NCI-H2171 (cell line): ENCODE measurements at places on chromosomes 12 and 14.

GRCh38 chr12:11739980-11740577, 90.6 kb downstream of the ETV6 start:
- no peak for DNase-seq

DNA sequence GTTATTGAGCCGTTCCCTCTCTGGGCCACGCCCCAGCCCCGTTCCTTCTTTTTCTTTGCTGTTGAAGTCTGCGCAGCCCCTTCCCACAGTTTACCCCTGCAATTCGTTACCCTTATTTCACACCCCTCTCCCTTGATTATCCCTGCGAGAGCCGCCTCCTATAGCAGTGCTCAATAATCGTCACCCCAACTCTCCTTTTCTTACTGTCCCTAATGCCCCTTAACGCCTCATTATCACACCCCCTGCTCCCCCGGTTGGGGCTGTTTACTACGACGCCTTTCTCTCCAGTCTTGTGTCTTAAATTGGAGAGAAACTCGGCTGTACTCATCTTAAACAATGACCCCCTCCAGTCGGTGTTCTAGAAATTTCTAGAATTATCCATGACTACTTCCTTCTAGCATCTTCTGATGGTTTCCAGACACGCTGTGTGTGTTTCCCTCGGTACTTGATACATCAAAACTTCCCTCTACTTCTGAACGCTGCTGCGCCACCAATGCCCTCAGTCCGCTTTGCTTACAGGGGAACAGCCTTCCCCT, 713 bp upstream of the FBXL14 start:
- no peak for DNase-seq

GRCh38 chr12:110012137-110012536, 12.9 kb downstream of the ANKRD13A start:
- DNase-seq = no peak

GRCh38 chr14:66330228-66330627, 155.9 kb upstream of the CCDC196 start:
- no peak for DNase-seq

DNA sequence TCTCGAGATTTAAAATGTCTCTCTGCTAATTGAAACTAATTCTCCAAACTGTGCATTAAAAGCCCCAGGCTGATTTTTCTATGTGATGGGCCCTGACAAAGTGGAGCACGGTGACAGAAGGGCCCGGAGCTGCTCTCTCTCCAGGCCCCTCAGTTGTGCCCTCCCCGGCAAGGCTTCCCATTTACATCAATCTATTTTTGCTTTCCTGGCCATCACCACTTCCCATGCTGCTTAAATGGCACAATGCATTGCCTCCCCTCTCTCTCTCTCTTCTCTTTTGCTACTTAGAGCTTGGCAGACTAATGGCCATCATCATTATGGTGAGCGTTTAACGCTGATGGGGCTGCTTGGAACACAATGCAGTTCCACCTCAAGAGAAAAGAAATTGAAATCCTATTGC, 270.7 kb upstream of the DIO3 start:
- DNase-seq = no peak

DNA sequence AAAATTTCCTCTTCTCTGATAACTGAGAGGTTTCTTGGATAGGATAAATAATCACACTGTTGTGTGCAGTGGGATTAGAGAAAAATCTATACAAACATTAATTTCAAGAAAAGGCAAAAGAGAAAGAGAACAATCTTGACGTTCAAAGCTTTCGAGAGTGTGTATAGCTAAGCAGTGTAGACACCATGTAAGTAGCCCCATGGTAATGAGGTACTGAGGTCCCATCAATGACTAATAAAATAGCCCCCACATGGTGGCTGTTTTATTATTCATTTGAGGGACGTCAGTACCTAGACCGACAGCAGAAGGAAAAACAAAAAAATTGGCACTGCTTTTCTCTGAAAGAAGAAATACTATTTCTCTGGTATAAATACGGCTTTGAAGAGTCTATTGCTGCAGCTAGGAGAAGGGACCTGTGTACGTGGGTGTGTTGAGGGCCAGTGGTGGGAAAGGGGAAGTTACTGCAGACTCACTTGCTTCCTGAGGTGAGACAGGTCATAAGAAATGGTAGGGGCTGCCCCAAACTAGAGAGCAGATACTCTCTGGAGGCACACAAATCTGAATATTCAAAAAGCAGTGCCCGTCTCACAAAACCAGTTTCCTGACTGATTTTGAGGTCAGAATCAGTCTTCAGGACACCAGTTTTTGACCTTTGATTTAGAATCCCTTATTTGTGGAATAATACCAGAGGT, 339.8 kb downstream of the EMP1 start:
- no peak for DNase-seq

GRCh38 chr12:56839915-56840325, 76.8 kb downstream of the HSD17B6 start:
- no peak for DNase-seq

DNA sequence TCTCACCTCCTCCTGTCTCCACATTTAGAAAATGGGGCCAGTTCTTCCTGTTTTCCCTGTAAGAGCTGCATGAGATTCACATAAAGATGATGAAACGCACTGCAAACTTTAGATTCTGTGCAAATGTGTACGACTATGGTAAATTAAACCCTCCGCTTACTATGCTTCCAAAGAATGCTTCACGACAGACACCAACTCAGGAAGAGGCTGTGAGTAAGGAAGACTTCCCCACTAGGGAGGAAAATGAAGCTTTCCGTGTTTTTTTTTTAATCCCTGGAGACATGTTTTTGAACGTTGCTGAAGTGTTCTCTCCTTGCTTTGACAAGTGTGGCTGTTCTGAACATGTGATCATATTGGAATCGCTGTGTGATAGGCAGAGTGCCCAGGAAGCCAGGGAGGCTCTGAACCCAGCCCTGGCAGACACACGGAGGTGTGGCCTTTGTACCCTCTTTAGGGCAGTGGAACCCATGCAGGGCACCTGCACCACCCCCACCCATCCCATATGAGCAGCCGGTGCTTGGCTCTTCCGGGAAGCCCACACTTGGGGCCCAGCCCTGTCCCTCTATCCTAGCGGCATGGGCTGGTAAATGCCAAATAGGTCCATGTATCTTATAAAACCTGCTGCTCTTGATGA, 7.5 kb upstream of the SYNE3 start:
- peak; percentile 68 for DNase-seq

DNA sequence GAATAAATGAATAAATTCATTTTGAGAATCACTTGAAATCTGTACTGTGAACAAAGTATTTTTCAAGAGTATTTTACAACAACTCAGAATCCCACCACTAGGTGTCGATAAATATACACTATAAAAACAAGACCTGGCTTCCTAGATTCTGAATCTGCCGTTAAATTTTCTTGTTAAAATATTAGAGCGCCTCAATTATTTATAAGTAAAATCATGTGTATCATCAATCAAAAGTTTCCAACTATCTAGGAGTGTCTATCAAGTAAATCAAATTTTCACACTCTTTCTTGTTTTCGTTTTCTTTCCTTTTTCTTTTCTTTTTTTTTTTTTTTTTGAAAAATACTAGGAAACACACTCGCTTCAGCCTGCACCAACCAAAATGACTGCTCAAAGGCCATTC, 179.2 kb upstream of the DCN start:
- peak; percentile 13 for DNase-seq

DNA sequence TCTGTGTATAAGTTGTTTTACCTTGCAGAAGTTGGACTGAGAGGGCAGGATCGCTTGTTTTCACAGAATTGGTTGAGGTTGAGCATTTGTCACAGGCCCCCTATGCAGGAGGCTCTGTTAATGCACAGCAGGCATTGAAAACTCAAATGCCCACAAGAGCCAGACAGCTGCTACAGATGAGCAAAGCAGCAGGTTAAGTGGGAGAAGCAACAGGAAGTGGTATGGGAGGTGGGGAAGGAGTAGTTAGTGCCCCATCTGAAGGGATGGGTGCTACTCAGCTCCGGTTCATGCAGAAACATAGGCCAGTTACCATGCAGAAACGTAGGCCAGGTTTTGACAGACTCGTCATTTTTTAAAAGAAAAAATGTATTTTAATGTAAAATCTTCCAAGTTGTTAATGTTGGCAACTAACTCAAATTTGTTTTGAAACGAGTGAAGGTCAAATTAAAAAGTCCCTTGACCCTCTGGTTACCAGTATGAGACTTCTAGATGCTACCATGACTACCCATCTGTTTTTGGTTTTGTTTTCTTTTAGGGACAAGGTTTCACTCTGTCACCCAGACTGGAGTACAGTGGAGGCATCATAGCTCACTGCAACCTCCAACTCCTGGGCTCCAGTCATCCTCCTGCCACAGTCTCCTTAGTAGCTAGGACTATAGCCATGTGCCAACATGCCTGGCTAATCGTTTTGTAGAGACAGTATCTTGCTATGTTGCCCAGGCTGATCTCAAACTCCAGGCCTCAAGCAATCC, 84.7 kb upstream of the FRMD6 start:
- DNase-seq = no peak

GRCh38 chr12:79187032-79187431, 322.5 kb downstream of the SYT1 start:
- DNase-seq = peak; percentile 45

- DNase-seq = peak; percentile 48
Observed at GRCh38 chr12:49537752-49538509, 899 bp upstream of the KCNH3 start.

DNA sequence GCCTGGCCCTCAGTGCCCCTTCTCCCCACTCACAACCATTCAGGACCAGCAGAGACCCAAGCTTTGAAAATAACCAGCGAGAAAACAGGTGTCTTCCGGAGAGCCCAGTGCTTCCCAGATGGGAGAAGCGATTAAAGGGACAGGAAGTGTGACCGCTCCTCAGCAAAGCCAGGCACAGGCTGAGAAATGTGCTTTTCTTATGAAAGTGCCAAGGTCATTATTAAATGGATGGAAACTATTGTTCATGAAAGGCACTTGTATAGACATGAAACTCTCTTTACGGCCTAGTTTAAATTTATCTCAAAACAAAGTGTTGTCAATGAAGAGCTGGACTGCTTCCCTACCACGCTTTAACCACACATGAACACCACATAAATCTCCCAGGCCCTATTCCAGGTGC, 210.4 kb downstream of the SPTSSA start:
- DNase-seq = no peak

- DNase-seq = no peak
Observed at GRCh38 chr12:115132145-115132544, 448.2 kb upstream of the TBX3 start.

GRCh38 chr14:104224506-104225277, 86.3 kb downstream of the KIF26A start:
- DNase-seq = no peak

- DNase-seq = no peak
Observed at GRCh38 chr12:64911081-64911480, 86.6 kb downstream of the TBC1D30 start.

GRCh38 chr14:77206877-77207389, 25.3 kb downstream of the TMEM63C start:
- DNase-seq = no peak

GRCh38 chr14:23145794-23146350, 26.8 kb upstream of the CEBPE start:
- no peak for DNase-seq

DNA sequence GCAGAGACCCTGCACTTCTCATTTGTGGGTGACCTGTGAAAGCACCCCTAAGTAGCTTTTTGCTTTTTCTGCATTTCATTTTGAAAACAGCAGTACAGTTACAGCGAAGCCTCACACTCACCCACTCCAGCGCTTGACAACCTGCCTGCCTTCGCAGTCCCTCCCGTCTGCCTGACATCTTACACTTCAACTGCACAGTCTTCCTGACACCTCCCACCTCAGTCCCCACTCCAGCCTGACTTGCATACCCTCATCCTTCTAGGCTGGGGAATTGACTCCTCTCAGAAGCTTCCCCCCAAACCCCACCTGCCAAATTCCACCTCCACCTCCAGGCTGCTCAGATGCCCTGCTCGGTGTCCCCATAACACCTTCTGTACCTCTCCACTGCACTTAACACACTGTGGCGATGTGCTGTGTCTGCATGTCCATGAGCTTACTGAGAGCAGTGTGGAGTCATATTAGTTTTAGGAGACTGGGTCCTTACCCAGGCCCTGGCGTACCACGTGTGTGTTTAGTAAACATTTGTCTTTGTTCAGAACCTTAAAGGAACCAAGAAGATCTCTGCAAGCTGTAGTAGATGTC, 159.4 kb downstream of the PRKCH start:
- no peak for DNase-seq

GRCh38 chr14:61564618-61565091, 130.7 kb upstream of the HIF1A start:
- DNase-seq = no peak

DNA sequence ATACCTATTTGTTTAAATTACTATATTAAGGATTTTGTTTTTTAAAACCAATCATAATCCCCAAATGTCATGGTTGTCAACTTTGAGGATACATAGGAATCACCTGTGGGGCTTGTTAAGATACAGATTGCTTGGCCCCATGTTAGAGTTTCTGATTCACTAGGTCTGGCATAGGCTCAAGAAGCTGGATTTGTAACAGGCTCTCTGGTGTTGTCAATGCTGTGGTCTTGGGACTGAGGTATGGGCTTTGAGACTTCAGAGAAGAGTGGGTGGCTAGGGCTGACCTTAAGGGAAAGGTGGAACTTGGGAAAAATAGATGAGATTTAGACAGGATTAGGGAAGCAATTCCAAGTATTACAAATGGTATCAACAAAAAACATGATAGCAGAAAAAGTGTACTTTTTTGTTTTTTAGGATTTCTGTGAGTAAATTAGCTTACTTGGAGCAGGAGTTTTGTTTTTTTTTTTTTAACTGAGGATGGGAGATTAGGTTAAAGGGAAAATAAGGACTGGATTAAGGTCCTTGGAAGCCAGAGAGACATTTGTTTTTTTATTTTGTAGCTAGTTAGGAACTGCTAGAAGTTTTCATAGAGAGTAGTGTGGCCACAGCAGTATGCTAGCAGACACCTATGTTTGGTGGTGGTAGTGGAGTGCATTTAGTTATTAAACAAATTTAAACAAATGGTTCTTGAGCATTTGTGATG, 88.6 kb downstream of the RAD51B start:
- no peak for DNase-seq

DNA sequence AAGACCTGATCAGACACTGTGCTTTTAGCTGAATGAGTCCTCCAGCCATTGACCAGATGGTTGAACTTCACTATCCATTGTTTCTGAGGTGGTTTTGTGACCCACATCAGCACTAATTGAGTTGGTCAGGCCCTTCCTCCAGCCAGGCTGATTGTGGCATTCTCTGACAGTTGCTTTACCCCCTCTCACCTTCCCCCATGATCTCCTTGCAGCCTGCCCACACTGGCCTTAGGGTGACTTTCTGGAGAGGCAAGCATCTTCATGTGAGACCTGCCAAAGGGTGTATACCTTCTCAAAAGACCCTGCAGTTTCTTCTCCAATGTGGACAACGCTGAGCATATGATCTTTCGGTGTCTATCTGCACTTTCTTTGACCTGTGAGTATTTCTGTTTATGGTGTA, 83.9 kb downstream of the GPATCH2L start:
- no peak for DNase-seq
